Activated CD4-positive, alpha-beta T cell treated with anti-CD3 and anti-CD28 coated beads, Interleukin-2, amount 50 U/mL, for 24 hours (primary cell): ENCODE measurements at places on chromosomes 4 and X.

- no peak for DNase-seq
Observed at GRCh38 chr4:70522626-70523025, 4.3 kb downstream of the AMTN start.

DNA sequence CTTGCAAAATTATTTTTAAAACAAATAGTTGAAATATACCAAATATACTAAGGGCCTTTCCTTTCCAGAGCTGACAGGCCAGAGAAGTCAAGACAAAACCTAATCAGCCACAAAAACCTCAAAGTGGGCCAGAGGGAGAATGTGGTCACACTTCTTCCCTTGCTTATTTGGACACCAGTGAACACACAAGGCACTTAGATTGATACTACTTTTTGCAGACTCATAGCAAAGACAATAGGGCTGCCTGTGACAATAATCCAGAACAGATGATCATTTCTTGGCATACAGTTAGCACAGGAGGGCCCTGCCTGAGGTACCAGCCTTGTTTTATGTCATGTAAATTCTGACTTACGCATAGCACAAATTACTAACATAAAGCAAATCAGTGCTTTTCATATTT, 215.7 kb upstream of the NEIL3 start:
- no peak for DNase-seq

DNA sequence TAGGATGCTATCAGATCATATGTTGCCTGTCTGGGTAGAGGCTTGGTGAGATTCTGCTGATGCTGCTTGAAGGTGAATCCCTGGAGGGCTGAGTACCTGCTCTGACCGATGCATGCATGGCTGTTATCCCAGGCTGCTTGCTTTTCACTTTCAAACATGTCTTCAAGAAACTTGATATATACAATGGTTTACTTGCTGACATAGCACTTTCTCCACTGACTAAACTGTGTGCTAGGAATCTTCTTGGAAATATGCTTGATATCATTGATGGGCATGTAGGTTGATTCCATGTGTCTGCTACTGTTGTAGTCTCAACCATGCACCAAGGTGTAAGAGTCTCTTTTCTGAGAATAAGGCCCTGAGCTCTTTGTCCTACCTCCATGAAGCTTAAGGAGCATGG, 79.6 kb upstream of the WDR1 start:
- no peak for DNase-seq

- no peak for DNase-seq
Observed at GRCh38 chr4:69058410-69059059, 37.7 kb upstream of the UGT2B7 start.

GRCh38 chr4:140673729-140674128, 82.5 kb downstream of the TBC1D9 start:
- DNase-seq, result no peak

GRCh38 chrX:49673394-49673793, 22.4 kb downstream of the PAGE1 start:
- DNase-seq, result no peak

- DNase-seq, result no peak
Observed at GRCh38 chr4:37964734-37965457, 4.7 kb downstream of the PTTG2 start.

- no peak for DNase-seq
Observed at GRCh38 chr4:17667653-17668201, 53.3 kb downstream of the MED28 start.

DNA sequence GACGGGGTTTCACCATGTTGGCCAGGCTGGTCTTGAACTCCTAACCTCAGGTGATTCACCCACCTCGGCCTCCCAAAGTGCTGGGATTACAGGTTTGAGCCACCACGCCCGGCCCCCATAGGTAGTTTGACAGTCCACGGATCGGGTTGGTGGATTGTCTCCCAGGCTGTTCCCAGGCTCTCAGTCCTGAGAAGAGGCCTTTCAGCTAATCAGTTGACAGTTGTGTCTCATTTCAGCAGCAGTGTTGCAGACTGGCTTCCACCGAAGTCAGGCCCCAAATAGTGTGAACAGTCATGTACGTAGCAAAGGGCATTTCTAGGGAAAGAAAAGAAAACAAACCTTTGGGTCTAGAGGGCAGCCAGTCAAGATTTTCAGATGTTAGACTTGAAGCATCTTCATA, 102.4 kb upstream of the TLR3 start:
- no peak for DNase-seq

- DNase-seq, result no peak
Observed at GRCh38 chrX:39398215-39398962, 597.1 kb downstream of the MID1IP1 start.

DNA sequence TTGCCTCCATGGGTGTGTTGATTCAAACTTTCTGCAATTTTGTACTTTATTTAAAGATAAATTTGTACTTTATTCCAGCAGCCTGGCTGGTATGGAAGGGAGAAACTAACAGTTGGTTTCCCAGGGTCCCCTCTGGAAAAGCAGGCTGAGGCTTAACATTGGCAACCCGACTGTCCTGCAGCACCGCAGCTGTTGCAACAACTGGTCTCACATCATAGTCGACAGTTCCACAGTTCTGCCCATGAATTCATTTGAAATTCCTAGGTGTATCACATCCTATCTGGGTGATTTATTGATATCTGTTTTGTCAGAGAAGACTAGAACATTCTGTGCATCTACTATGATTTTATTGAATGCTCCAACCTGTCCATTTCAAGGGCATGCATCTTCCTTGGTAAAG, 98.8 kb upstream of the GATB start:
- DNase-seq, result no peak

DNA sequence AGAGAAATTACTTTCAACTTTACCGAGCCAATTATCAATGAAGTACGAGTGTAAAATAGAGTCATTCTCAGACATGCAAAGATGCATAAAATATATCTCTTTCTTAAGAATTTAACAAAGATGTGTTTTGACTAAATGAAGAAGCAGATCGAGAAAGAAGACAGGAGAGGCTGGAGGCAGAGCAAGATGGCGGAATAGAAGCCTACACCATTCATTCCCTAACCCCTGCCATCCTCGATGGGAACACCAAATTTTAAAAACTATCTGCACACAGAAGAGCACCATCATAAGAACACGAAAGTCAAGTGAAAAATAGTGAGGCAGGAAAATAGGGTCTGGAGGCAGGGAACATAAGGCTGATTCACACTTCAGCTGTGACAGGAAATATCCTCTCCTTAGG, 35.0 kb downstream of the CCDC158 start:
- DNase-seq, result no peak

DNA sequence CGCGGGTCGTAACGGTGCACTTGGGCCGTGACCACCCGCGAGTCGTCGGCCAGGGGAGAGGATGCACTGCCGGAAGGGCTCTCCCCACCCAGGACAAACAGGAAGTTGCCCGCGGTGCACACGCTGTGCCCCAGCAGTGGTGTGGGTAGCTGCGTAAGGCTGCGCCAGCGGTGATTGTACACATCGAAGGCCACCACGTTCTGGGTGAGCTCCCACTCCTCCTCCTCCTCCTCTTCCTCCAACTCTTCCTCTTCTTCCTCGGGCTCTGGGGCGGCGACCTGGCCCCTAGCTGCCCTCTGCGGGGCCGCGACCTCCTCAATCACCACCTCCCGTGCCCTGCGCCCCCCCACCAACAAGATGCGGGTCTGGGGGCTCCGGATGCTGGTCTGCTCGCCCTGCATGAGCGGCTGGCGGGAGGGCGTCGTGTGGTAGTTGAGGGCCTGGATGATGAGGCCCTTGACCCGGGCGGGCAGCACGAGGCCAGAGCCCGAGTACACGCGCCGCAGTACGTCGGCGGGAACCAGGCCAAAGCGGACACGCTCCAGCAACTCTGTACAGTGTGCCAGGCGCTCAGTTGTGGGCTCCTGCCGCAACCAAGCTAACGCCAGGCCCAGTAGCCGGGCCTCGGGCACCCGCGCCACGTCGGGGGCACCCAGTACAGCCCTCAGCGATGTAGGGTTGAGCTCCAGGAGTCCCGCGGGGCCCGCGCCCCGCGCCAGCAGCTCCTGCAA, 1.4 kb downstream of the KLHL34 start:
- DNase-seq, result no peak

GRCh38 chr4:107156443-107156842, 120.3 kb upstream of the DKK2 start:
- no peak for DNase-seq

DNA sequence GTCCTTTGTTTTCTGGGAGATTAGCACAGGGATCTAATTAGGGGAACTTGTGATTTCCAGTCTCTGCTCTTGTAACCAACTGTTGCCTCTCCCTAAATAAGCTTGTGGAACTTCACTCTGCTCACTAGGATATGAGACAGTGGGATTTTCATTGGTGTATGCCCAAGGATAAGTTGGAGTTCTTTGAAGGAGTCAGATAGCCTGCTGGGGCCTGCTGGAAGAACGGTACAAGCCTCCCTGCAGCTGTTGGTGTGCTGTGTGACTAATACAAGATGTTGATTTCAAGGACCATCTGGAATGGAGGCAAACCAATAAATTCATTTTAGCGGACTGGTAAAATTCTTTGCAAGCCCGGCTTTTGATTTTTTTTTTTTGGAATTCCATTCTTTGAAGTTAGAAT, 167.0 kb downstream of the AASDH start:
- DNase-seq, result no peak

GRCh38 chrX:133640161-133641015, 225.1 kb upstream of the GPC4 start:
- no peak for DNase-seq

GRCh38 chr4:149723065-149723464, 92.6 kb downstream of the IQCM start:
- DNase-seq, result no peak
